T-cell (primary cell): ENCODE measurements at places on chromosomes 7 and 10.

GRCh38 chr7:70710011-70710480 is 421.9 kb upstream of the GALNT17 start:
- no peak for DNase-seq

DNA sequence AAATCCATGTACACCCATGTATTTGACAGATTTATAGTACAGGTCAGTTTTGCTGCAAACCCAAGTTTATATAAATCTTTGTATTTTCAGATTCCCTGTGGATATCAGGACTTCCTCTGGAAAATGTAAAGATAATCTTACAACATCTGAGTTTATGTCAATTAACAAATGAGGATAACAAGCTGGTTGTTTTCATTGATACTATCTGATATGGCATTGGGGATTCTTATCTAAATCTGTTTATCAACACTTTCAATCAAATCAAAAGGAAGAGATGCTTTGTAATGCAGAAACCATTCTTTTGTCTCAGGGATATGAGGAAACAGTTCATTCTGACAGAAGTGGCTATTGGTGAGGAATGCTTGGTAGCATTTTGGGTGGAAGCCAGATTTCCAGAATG is 64.9 kb upstream of the FAM204A start:
- no peak for DNase-seq

DNA sequence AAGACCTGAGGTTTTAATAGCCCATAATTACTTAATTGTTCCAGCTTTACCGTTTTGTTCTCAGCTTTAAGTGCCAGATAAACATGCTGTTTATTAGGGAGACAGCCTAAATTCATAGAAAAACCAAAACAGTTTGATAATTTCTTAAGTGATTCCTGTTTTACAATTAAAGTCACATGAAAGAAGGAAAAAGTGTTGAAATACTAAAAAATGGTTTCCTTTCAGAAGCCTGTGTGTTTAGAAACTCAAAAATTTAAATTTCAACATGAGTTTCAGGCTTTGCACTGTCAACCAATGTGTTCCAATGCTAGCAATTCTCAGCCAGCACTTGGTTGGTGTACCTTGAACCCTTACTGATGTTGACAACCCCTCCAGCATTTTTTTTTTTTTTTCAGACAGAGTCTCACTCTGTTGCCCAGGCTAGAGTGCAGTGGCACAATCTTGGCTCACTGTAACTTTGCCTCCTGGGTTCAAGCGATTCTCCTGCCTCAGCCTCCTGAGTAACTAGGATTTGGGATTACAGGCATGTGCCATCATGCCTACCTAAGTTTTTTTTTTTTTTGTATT is 135.3 kb downstream of the ICA1 start:
- DNase-seq = no peak

DNA sequence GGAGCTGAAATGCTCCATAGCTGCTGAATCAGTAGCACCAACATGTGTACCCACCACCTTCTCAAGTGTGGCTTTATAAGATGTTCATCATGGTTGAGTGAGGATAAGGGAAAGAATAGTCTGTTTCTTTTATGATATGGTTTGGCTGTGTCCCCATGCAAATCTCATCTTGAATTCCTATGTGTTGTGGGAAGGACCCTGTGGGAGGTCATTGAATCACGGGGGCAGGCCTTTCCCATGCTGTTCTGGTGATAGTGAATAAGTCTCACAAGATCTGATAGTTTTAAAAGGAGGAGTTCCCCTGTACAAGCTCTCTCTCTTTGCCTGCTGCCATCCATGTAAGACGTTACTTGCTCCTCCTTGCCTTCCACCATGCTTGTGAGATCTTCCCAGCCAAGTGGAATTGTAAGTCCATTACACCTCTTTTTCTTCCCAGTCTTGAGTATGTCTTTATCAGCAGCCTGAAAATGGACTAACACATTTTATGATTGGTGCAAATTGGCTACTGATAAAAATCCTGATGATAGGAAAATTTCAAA is 799.9 kb downstream of the TNS3 start:
- DNase-seq = no peak

- no peak for DNase-seq
These were observed 102.4 kb upstream of the CREB5 start for GRCh38 chr7:28309704-28310459.

GRCh38 chr10:24449321-24449740 is 240.4 kb downstream of the KIAA1217 start:
- DNase-seq = no peak

- no peak for DNase-seq
These were observed 139.6 kb upstream of the UNC5B start for GRCh38 chr10:71072823-71073210.

- DNase-seq = no peak
These were observed 375.2 kb downstream of the PAXIP1 start for GRCh38 chr7:154627646-154628290.

DNA sequence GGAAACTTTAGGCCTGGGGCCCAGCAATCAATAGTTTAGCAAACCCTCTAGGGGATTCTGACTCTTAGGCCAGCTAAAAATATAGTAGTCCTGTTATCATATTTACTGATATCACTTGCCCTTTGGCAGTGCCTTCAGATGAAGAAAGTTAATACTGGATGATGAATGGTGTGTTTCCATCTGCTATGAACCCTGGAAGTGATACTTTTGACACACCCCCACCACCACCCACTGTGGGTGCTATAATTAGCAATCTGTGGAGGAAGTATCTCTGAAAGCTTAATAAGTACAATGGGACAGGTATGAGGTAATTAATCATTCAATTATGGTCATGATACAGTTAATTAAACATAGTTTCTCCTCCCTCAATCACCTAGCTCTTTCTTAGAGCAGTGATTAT is 90.4 kb upstream of the LRRTM3 start:
- no peak for DNase-seq

DNA sequence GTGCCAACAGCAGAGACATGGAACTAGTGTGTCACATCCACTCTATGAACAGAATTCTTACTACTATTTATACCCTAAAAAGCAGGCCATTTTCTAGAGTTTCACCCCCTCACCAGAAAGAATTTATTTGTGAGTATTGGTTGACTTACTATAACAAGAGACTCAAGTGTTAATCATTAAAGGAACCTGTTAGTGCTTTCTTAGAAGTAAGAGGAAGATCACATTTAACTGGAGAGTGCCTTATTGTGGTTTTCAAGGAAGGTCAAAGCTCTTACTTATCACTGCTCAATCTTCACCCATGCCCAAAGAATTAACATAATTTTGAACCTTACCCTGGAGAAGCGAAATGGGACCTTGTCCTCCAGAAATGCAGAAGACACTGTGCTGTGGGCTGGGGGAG is 169.3 kb upstream of the PRSS1 start:
- DNase-seq = no peak
